Left renal cortex interstitium (tissue), 4 donors: ENCODE measurements at places on chromosomes 4 and X. TPM values are rescaled to one million over a fixed set of nuclear protein-coding genes. Genes with fewer than 3 reads are reported as not detected.

- no peak for DNase-seq
Observed at GRCh38 chr4:188109157-188109755, at the start of gene TRIML2. Gene TRIML2 (minus strand): TSS chr4:188109603. CDS start chr4:188105368, 4,235 bp downstream.

- no peak for DNase-seq
Observed at GRCh38 chr4:60039908-60040307, 1160.2 kb upstream of the ADGRL3 start.

DNA sequence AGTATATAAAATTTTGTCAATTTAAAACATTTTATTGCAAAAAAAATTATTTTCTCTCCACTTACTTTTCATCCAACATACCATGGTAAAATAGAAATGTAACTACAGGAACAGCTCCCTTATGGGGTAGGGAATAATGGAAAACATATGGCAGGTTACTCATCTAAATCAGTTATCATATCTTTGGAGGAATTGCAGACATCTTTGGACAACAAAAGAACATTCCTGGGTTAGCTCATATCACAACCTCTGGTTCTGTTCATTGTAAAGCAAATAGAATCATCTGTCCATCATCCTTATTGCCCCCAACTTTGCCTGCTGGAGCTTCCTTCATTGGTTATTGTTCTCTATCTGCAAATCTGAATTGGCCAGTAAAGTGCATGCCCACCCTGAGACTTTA, 387.5 kb upstream of the GRID2 start:
- DNase-seq: no peak

GRCh38 chr4:53522334-53522733, 69.0 kb downstream of the LNX1 start:
- DNase-seq: no peak

DNA sequence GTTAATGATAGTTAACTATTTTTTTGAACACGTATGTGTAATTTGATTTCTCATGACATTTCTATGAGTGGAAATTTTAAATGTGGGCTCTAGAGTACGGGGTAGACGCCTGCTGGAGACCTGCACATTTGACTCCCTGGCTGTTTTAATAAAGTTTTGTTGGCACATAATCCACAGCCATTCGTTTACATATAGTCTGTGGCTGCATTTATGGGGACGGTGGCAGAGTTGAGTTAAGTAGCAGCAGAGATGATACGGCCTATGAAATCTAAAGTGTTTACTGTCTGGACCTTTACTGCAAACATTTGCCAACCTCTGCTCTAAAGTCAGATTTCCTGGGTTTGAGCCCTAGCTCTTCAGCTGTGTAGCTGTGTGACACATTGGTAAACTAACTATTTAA, 118.8 kb downstream of the CHRNA9 start:
- no peak for DNase-seq

GRCh38 chr4:12286351-12286750, 857.7 kb upstream of the HS3ST1 start:
- no peak for DNase-seq

DNA sequence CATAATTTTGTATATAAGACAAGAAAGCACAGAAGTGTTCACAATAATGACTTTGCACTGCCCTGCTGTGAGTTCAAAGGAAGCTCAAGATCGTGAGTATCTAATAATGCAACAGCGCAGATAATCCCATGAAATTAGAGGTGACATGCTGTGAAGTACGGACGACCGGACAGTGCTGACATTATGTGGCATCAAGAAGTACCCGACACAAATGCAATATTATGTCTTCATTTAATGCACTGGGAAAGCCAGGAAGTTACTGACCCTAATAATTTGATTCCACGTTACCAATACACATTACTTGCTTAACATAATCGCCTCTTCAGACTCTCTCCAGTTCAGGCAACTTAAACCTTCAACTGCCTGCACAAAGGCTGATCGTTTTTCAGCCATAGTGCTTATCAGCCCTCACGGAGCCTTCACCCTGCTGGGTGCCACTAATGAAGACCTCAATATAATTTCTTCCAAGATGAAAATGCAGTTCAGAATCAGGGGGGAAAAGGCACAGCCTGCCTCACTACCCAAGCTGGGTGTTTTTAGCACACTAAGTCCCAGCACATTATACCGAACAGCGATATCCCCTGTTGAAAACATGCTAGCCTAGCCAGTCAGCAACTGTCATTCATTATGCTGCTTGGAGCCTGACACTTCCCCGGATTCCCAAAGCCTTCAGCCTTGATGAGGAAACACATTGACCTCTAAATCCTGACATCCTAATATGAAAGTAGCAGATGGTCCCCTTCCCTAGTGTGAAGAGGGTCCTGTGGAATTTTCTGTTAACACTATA, 56.1 kb downstream of the SLC7A11 start:
- no peak for DNase-seq

- DNase-seq: no peak
Observed at GRCh38 chr4:31146366-31146765, 426.2 kb downstream of the PCDH7 start.

GRCh38 chrX:68681443-68681941, 34.0 kb downstream of the STARD8 start:
- DNase-seq: no peak

GRCh38 chr4:109156356-109156755, 146.1 kb downstream of the COL25A1 start:
- no peak for DNase-seq

DNA sequence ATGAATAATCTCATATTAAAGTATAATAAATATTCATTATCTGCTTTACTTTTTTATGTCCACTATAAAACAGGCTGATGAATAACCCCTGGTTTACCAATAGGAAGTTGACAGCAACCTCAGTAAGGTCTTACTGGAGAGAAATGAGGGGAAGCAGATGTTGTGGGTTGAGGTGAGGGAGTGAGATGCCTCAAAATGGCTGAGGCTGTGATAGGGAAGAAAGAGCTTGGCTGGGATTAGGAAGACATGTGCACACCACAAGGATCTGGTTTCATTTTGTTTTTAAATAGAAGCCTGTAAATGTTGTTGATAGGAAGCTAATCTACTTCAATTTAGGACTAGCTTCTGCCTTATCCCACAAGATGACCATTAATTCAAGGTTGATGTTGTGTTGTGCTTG, 14.4 kb upstream of the CYBB start:
- no peak for DNase-seq

DNA sequence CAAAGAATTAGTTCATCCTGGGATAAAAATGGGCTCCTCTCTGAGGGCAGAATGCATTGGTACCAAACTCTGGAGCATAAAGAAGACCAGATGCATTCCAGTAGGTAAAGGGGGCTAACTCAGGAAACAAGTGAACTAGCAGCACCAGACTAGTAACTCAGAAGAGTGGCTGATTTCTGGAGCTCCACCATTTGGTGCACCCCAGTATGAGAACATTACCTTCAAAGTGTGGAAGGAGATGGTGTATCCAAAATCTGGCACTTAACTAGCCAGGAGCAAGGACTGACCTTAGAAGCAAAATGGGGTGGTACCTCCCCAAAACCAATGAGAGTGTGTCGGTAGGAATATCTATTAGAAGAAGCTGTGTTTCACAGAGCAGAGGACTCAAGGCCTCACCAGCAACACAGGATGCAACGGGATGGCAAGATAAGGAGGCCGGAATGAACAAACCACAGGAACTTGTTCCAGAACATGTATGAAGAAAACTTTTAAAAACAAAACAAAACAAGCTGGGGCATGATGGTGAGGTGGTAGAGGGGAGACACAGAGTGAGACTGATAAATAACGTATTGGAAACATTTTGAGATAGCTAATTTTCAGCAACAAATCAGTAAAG, 142.3 kb downstream of the INPP4B start:
- no peak for DNase-seq

DNA sequence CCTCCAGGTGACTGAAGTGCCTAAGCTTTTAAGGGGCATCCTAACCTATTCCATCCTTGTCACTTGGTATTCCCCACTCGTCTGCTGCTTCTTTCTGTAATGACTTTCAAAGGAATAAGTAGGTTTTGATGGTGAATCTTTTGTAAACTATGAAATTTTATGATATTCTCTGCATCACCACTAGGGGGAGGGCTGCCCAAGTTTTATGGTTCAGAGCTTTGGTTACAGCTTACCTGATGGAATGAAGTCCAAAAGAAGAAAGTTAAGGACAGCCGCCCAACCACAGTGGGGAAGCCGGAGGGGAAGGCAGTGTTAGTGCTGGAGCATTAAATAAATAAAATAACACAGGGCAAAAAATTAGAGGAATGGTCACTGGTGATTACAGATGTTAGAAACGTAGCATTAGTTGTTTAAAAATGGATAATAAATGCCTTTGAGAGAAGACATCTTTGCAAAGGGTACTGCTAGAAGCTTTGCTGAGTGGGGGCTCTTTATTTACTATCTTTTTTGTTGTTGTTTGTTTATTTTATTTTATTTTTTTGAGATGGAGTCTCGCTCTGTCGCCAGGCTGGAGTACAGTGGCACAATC, 204.9 kb downstream of the GBA3 start:
- no peak for DNase-seq

- DNase-seq: no peak
Observed at GRCh38 chrX:155968791-155969190, 28.7 kb upstream of the IL9R start.

DNA sequence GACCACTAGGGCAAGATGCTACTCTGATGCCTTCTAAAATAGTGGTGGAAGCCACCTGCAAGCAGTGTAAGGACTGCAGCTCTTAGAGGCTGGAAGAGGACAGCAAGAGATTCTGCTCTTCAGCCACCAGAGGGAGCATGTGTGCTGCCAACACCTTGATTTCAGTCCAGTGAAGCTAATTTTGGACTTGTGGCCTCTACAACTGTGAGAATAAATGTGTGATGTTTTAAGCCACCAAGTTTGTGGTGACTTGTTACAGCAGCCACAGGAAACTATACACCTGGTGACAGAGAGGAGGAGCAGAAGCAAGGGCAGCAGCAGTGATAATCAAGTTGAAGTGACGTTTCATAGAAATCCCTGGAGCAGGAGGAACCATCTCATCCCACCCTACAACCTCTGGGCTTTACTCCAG, 55.9 kb downstream of the FGFBP1 start:
- peak; percentile 34 for DNase-seq

DNA sequence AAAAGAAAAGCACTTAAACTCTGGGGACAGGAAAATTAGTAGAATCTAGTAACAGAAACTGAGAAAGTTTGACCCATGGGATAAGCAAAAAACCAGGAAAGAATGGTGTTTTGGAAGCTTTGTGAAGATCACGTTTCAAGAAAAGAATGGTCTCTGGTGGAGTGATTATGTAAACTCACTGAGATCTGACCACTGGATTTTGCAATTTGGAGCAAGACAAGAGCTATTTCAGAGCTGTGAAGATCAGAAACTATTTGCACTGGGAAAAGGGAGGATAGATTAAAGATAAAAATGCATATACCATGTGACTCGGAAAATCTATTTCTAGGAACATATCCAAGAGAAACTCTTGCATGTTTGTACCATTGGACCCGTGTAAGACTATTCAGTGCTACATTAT, 4.3 kb downstream of the TMPRSS11D start:
- DNase-seq: no peak

- DNase-seq: no peak
Observed at GRCh38 chr4:41077628-41078027, 136.7 kb downstream of the APBB2 start.

DNA sequence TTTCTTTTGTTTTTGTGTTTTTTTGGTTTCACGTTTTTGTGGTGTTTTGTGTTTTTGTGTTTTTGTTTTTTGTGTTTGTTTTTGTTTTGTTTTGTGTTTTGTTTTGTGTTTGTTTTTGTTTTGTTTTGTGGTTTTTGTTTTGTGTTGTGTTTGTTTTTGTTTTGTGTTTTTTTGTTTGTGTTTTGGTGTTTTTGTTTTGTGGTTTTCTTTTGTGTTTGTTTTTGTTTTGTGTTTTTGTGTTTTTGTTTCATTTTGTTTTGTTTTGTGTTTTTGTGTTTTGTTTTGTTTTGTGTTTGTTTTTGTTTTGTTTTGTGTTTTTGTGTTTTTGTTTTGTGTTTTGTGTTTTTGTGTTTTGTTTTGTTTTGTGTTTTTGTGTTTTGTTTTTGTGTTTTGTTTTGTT, 20.9 kb downstream of the CSF2RA start:
- DNase-seq: no peak

GRCh38 chr4:74659576-74660411, 134.5 kb downstream of the BTC start:
- no peak for DNase-seq

DNA sequence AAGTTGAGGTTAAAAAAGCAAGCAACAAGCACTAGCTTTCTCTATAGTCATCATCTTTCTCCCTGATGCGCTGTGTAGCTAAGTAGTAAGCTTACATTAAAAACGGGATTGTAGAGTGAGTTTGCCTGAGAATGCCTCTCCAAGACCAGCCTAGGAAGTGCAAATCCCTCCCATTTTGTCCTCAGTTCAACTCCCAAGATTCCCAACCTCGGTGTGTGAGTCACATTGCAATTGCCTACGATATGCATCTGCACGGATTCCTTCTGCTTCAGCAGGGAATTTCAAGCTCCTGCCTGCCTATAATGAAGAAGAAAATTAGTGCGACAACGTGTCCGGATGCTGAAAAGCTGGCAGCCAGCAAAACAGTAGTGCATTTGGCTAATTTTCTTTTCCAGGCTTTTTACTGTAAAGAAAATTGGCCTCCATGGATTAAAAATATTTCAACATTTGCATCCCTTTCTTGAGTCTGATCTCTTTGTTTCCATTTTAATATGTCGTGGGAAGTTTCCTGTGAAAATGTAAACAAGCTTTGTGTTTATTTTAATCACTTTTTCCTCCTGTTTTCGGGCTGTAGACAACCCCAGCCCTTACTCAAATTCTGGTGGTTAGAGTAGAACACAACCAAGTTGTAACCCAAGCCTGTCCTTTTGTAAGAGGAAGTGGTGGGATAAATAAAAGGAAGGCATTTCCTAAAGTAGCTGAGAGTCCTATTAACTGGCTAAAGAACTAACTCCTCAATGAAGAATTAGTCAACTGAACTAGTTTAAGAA, 58.4 kb upstream of the TET2 start:
- DNase-seq: no peak

- DNase-seq: no peak
Observed at GRCh38 chr4:10747186-10747585, 62.6 kb upstream of the CLNK start.

- DNase-seq: no peak
Observed at GRCh38 chr4:28014469-28014868, 1153.8 kb downstream of the STIM2 start.

DNA sequence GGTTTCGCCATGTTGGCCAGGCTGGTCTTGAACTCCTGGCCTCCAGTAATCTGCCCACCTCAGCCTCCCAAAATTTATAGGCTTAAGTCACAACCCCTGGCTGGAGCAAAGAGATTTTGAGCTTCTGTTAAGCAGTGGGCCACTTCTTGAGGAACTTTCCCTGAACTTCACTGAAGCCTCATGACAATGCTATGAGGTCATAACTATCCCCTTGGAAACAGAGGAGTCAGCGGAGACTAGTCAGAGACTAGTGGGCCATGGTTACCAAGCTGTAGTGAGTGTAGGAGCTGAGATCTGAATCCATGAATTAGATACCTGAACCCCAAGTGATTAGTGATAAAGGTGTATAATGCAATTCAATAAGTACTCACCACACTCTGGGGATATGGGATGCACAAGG, 145.1 kb upstream of the MSX1 start:
- DNase-seq: no peak

SORCS2 gene
- 3.7 TPM for polyA plus RNA-seq

WFS1 gene
- polyA plus RNA-seq: 24.5 TPM

EVC2 gene
- polyA plus RNA-seq: 8.4 TPM

RAB39B gene
- 2.8 TPM for polyA plus RNA-seq

H2BW2 gene
- polyA plus RNA-seq: 0.58 TPM

F8A3 gene
- polyA plus RNA-seq: 15.3 TPM
